ENCODE measurements at places on chromosomes 2 and 18.

DNA sequence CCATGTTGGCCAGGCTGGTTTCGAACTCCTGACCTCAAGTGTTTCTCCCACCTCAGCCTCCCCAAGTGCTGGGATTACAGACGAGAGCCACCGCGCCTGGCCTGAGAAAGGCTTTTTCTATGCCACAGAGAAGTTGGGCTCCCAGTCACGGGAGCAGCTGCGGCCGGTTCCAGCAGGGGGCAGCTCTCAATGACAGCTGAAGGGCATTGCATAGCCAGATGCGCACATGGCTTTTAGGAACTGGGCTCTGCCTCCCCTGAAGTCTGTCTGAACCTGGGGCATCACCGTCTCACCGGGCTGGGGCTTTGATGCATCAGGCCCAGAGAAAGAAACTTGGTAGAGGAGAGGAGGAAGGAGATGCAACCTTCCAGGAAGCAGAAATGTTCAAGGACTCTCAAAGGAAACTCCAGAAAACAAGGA is 84.2 kb upstream of the LAPTM4A start:
- H3K27me3 ChIP-seq, result no peaks in the 10 kb centered on the region
- H3K27ac ChIP-seq, result no peak overlapping the region
- H3K4me1 ChIP-seq, result no peaks in the 10 kb centered on the region
- no peaks in the 10 kb centered on the region for H3K36me3 ChIP-seq
- no peak overlapping the region for H3K4me3 ChIP-seq

GRCh38 chr2:50529600-50530218 is 502.2 kb downstream of the NRXN1 start:
- no peaks in the 10 kb centered on the region for H3K4me1 ChIP-seq
- H3K36me3 ChIP-seq, result no peaks in the 10 kb centered on the region

DNA sequence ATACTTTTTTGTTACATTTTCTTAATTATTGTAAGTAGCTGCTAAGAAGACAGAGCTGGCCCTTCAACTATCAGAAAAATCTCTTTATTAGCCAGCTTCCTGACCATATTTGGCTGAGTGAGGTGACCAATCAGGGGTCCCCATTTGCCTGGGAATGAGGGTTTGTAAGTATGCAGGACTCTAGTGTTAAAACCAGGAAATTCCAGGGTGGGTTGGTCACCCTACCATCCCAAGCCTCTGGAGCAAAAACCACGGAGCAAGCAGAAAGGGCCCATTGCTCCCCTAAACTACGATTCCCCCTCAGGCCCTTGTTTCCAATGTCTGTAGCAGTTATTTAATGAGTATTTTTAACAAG is 165.6 kb upstream of the NCKAP5 start:
- DNase-seq, result no peak
- H3K27ac ChIP-seq, result no peak overlapping the region
- H3K4me3 ChIP-seq, result no peak overlapping the region
- H3K4me1 ChIP-seq, result no peaks in the 10 kb centered on the region
- H3K36me3 ChIP-seq, result no peaks in the 10 kb centered on the region

- H3K27me3 ChIP-seq, result no peaks in the 10 kb centered on the region
- H3K4me3 ChIP-seq, result no peak overlapping the region
- no peak overlapping the region for H3K27ac ChIP-seq
- no peak for DNase-seq
- H3K36me3 ChIP-seq, result no peaks in the 10 kb centered on the region
- H3K4me1 ChIP-seq, result no peaks in the 10 kb centered on the region
Measured at GRCh38 chr18:79139206-79139605, 70.0 kb downstream of the ATP9B start.

DNA sequence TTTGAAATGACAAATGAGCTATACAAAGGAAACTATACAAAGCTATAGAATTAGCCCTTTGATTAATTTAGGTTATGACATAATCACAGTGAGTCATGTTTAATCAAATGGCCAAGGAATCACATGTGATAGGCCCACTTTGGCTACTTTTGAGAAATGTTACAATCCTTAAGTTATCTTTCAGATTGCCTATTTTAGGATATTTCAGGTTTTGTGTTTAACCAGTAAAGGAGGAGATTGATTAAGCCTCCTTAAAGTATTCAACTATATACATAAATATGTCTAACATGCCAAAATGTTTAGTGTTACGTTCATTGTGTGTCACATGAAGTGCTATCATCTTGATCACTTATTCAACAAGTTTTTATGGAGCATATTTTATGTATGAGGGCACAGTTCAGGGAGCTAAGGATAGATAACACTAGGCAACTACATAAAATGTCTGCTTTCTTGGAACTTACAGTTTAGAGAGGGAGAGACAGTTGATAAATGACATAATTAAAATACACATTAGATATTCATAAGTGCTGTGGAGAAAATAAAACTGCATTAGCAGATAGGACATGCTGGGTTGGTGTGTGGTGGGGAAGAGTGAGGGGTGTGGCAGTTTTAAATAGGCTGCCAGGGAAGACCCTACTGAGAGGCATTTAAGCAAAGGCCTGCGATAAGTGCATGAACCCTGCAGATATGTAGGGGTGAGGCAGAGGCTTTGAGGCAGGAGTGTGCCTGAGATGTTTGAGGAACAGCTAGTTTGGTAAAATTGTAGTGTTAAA is 77.2 kb downstream of the LTBP1 start:
- H3K36me3 ChIP-seq, result no peaks in the 10 kb centered on the region
- DNase-seq, result no peak
- H3K4me1 ChIP-seq, result peaks cover 44% of the 10 kb centered on the region
- no peaks in the 10 kb centered on the region for H3K27me3 ChIP-seq

DNA sequence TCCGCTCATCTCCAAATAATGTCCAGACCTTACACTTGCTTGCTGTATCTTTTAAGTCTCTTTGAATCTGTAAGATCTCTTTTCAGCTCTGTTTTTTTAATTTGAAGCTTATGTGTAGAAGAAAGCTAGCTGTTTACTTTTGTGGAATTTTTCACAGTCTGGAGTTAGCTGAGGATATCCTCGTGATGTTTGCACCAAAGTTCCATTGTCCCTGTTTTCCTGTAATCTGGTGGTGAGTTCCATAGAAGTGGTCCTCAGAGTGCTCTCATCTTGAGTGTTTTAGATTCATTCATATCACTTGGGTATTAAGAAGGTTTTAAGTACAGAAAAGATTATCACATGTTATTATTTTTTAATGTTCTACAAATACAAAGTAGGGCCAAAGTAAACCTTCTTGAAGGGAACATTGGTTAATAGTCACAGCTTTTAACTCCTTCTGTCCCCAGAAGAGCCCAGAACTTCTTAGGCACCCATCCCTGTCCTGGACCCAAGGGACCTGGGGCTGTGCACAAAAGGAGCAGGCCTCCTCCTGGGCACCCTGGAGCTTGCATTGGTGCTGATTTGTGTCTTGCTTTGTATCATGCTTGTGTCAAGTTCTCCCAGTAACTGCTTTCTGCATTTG is 15.0 kb downstream of the MLPH start:
- no peak overlapping the region for H3K4me3 ChIP-seq
- no peaks in the 10 kb centered on the region for H3K36me3 ChIP-seq
- H3K27me3 ChIP-seq, result no peaks in the 10 kb centered on the region
- no peaks in the 10 kb centered on the region for H3K4me1 ChIP-seq
- no peak for DNase-seq

DNA sequence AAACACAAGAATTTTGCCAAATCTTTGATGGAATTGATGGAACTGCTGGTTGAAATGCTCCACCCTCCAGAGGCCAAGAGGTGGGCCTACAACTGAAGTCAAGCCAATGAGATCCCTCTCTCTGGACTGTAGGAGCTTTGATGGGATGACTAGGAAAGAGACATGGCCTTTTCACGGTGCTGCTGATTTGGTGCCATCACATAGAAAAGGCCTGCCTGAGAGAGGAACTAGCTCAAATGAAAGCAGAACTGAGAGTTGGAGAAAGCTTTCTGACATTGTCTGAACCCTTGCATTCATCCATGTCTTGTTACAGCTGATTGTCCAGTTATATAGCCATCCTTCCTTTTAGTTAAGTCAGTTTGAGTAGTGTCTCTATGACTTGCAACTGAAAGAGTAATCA is 283.8 kb upstream of the LYPD1 start:
- no peaks in the 10 kb centered on the region for H3K27me3 ChIP-seq
- H3K36me3 ChIP-seq, result no peaks in the 10 kb centered on the region
- DNase-seq, result no peak
- H3K27ac ChIP-seq, result no peak overlapping the region
- H3K4me1 ChIP-seq, result no peaks in the 10 kb centered on the region

DNA sequence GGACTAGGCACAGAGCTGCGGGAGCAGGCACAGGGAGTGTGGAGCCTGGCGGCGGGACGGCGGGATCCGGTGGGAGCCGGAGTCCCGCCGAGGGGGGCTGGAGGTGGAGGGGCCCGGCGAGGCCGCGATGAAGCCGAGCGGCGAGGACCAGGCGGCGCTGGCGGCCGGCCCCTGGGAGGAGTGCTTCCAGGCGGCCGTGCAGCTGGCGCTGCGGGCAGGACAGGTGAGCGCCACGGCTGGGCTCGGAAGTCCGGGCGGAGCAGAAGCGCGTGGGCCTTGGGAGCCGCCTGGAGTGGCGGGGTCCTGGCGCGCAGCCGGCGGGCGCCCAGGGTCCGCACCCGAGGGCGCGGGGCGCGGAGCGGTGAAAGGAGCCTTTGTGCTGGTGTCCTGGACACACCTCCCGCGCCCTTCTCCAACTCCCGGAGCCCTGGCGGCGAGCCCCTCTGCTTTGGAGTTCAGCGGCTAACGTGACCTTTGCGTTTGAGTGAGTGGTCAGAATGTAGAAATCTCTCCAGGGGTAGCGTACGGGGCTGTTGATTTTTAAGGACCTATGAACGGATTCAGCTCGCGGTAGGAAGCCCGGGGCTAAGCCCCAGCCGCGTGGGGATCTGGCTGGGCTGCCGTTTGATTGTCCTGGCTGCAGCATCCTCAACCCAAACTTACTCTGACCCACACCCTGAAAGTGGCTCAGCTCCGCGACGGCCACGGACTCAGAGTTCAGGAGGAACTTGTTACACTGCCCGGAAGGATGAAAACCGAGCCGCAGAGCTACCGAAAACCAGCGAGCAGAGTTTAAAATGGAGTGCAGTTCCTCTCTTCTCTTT is 448 bp downstream of the IMPA2 start:
- no peaks in the 10 kb centered on the region for H3K36me3 ChIP-seq
- peak; percentile 70 for DNase-seq
- peak overlapping the region; percentile 88 for H3K4me3 ChIP-seq
- H3K27ac ChIP-seq, result peak overlapping the region; percentile 89
- H3K27me3 ChIP-seq, result no peaks in the 10 kb centered on the region

- no peak overlapping the region for H3K27ac ChIP-seq
- DNase-seq, result no peak
- no peak overlapping the region for H3K4me3 ChIP-seq
- no peaks in the 10 kb centered on the region for H3K27me3 ChIP-seq
- no peaks in the 10 kb centered on the region for H3K4me1 ChIP-seq
Measured at GRCh38 chr2:96963316-96963715, 23.1 kb downstream of the FAM178B start.

GRCh38 chr2:119888680-119889079 is 124.2 kb upstream of the EPB41L5 start:
- no peaks in the 10 kb centered on the region for H3K4me1 ChIP-seq
- no peaks in the 10 kb centered on the region for H3K27me3 ChIP-seq
- H3K4me3 ChIP-seq, result no peak overlapping the region

- DNase-seq, result peak; percentile 67
- no peaks in the 10 kb centered on the region for H3K36me3 ChIP-seq
- H3K27me3 ChIP-seq, result no peaks in the 10 kb centered on the region
- H3K27ac ChIP-seq, result no peak overlapping the region
- no peaks in the 10 kb centered on the region for H3K4me1 ChIP-seq
Measured at GRCh38 chr2:230828272-230828961, 36.3 kb upstream of the ITM2C start.

GRCh38 chr2:86072271-86072858 is 33.3 kb downstream of the POLR1A start:
- H3K27me3 ChIP-seq, result no peaks in the 10 kb centered on the region
- H3K4me3 ChIP-seq, result no peak overlapping the region
- H3K36me3 ChIP-seq, result peaks cover 63% of the 10 kb centered on the region
- DNase-seq, result peak; percentile 98
- peaks cover 19% of the 10 kb centered on the region for H3K4me1 ChIP-seq

GRCh38 chr18:8754995-8755960 is 49.9 kb downstream of the MTCL1 start:
- H3K4me3 ChIP-seq, result no peak overlapping the region
- H3K4me1 ChIP-seq, result no peaks in the 10 kb centered on the region
- no peak overlapping the region for H3K27ac ChIP-seq
- no peaks in the 10 kb centered on the region for H3K27me3 ChIP-seq
- DNase-seq, result no peak
- no peaks in the 10 kb centered on the region for H3K36me3 ChIP-seq

DNA sequence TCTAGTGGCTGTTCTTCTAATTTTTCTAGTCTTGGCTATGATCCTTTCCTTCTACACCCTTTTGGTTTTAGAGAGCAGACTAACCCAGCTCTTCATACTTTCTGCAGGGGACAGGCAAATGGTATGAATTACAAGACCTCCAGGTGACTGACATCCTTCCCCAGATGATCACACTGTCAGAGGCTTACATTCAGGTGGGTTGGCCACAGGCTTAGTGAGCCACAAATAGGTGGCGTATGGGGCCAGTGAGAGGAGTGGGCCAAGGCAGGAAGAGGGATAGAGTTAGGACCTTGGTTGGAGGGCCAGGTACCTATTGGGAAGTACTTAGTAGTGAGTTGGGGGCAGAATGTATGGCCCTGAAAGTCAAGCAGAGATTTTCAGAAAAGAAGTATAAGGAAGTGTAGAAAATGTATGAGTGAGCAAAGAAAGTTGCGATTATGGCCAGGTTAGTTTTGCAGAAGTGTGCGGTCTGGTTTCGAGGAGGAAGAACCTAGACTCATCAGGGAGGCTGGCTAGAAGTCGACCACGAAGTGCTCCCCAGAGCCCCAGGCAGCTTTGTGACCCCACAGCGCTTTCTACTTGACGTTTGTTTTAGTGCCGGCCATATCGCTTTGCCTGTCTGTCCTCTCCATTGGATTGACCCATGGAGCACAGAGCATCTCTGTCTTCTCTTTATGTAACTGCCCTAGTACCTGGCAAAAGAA is 20.0 kb downstream of the SFTPB start:
- no peak overlapping the region for H3K4me3 ChIP-seq
- no peak for DNase-seq
- no peaks in the 10 kb centered on the region for H3K27me3 ChIP-seq
- peak overlapping the region; percentile 28 for H3K27ac ChIP-seq

DNA sequence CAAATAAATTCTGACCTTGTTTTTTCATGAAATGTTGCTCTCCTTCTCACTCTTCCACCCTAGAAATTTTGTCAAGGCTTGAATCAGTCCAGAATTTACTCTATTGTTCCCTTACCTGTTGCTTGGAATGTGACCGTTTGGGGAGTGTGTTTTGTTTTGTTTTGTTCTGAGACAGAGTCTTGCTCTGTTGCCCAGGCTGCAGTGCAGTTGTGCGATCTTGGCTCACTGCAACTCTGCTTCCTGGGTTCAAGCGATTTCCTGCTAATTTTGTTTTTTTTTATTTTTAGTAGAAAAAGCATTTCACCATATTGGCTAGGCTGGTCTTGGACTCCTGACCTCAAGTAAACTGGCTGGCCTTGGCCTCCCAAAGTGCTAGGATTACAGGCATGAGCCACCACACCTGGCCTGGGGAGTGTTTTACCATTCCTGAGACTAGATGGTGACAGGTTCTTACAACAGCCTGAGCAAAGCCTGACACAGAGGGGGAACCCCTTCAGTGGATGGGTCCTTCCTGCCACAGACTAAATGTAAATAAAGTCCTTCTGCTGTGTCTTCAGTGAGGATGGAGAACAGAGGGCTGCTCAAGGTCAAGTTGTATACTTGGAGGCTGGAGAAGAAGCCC is 52.0 kb downstream of the HAUS1 start:
- DNase-seq, result no peak
- H3K4me3 ChIP-seq, result no peak overlapping the region
- no peak overlapping the region for H3K27ac ChIP-seq
- H3K27me3 ChIP-seq, result no peaks in the 10 kb centered on the region
- H3K4me1 ChIP-seq, result no peaks in the 10 kb centered on the region
- no peaks in the 10 kb centered on the region for H3K36me3 ChIP-seq

- H3K27ac ChIP-seq, result no peak overlapping the region
- H3K36me3 ChIP-seq, result no peaks in the 10 kb centered on the region
- no peak overlapping the region for H3K4me3 ChIP-seq
- no peak for DNase-seq
- H3K4me1 ChIP-seq, result no peaks in the 10 kb centered on the region
Measured at GRCh38 chr2:232994446-232994845, 18.6 kb downstream of the NGEF start.
